Caki2 (cell line): ENCODE measurements at places on chromosomes 11 and 22. TPM values are rescaled to one million over a fixed set of nuclear protein-coding genes. Genes with fewer than 3 reads are reported as not detected.

GRCh38 chr11:28659716-28660348 is 551.6 kb downstream of the METTL15 start:
- no peak for DNase-seq

GRCh38 chr11:43948341-43949225 is 6.1 kb downstream of the C11orf96 start:
- DNase-seq, result no peak

The SLC22A8 gene
- total RNA-seq, result not detected in 2 replicates

- no peak for DNase-seq
Measured at GRCh38 chr22:19937616-19938473, 3.7 kb upstream of the COMT start.

The KCNJ1 gene
- 0.10 TPM in 1 of 2 replicates, not detected in the other for total RNA-seq

DNA sequence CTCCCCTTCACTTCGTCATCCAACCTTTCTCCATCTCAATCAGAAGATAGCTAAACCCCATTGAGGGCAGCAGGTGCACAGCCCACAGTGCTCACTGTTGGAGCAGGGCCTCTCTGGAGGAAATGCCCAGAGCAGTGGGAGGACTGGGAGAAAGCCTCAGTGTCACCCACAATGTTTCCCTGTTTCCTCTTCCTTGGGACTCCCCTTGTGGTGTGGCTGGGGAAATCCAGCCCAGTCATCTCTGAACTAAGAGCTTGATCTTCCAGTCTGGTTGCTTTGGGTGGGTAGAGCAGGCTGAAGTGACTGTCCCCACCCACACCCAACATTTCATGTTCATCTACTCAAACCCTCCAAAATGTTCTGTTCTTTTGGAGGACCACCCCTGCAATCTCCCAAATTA is 29.8 kb upstream of the EED start:
- DNase-seq, result no peak

- DNase-seq, result no peak
Measured at GRCh38 chr11:134266841-134267251, 9.3 kb upstream of the GLB1L3 start.

- no peak for DNase-seq
Measured at GRCh38 chr11:114084414-114084813, 24.9 kb downstream of the ZBTB16 start.

The GUCY1A2 gene
- total RNA-seq, result not detected in 2 replicates

DNA sequence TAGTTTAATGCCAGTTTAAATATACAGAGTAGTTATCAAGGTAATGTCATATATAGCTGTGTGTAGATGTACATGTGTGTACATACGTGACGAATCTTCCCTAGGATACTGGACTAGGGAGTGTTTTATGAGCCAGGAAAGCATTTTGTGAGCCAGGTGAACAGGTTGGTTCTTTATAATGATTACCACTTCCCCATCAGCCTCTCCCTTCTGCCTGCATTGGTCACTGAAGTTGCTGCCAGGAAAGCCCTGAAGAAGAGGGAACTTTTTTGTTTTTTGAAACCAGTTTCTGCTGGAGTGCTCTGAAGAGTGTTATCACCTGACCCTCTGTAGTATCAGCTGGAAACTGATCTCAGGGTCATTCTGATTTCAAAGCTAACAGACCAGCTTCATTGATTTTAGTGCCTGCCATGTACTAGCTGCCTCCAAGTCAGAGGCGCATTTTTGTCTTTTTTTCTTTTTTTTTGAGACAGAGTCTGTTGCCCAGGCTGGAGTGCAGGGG is 14.2 kb upstream of the ST14 start:
- DNase-seq, result no peak

The CASP5 gene
- total RNA-seq, result not detected in 2 replicates

DNA sequence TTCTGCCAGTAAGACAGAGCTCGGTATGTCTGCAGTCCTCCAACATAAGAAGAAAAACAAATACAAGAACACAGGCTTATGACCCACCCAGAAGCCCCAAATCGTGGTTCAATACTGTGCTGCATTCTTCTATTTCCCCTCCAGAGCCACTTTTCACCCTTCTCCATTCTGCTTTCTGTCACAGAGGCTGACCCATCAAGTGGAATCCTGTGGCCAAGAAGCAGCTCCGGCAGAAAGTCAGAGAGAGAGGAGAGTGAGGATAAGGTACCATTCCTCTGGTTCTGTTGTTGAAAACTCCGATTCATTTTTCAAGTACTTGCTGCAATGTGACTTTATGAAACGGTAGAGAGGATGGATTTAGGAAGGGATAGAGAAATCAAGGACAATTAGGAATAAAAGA is 30.4 kb downstream of the PGM2L1 start:
- DNase-seq, result no peak

DNA sequence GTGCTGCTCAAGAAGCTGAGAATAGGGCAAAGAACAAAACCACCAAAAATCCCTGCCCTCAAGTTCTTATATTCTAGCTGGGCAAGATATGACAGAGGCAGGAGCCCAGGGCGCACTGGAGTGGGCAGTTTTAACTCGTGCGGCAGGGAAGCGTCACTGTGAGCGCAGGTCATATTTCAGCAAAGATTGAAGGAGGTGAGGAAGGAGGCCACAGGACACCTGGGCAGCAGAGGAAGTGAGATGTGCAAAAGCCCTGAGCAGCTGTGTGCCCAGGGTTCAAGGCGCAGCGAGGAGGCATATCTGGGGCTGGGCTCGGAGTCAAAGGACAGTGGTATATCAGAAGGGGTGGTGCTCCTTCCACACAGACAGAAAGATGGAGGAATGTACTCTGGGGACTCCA is 13.5 kb downstream of the KCNC1 start:
- DNase-seq, result no peak

DNA sequence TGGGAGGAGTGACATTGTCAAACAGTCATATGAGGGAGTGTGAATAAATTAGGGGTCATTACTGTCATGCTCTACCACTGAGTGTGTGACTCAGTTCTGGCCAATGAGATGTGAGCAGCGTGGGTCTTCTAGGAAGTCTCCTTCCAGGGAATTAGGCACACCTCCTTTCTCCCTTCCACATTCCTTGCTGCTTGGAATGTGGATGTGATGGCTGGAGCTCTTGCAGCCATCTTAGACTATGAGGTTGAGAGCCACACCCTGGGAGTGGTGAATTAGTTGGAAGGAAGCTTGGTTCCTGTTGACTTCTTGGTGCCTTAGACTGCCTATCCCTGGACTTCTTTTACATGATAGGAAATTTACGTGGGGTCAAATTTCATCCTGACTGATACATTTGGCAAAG is 36.5 kb upstream of the SMIM38 start:
- DNase-seq, result no peak

DNA sequence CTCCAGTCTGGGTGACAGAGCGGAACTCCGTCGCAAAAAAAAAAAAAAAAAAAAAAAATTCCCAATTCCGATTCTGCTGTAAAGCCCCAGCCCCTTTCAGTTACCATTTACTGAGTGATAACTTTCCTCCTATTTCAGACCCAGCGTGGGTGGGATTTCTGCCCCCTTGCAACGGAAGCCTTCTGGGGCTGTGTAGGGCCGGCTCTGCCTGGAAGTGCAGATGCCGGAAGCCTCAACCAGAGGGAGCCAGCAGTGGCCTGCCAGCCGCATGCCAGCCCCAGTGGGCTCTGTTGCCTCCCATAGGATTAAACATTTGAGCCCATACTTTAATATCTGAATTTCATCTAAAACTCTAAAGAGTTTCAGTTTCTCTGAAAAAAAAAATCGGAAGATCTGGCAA is 60.0 kb upstream of the NUP50 start:
- DNase-seq, result no peak

- no peak for DNase-seq
Measured at GRCh38 chr11:30109774-30110173, 92.9 kb upstream of the KCNA4 start.

The MAJIN gene
- 0.38 TPM in 1 of 2 replicates, not detected in the other for total RNA-seq
